CD4-positive, alpha-beta T cell treated with Interleukin-21 for 1 hour (primary cell): ENCODE measurements at places on chromosomes 5 and 9.

GRCh38 chr9:21479152-21479702, 2.9 kb downstream of the IFNE start:
- no peak for DNase-seq

- DNase-seq: no peak
Measured at GRCh38 chr5:69049151-69049550, 44.7 kb upstream of the SLC30A5 start.

- DNase-seq: no peak
Measured at GRCh38 chr5:1460054-1460682, 14.9 kb upstream of the SLC6A3 start.

GRCh38 chr5:127867022-127867783, 164.0 kb downstream of the CCDC192 start:
- DNase-seq: no peak

DNA sequence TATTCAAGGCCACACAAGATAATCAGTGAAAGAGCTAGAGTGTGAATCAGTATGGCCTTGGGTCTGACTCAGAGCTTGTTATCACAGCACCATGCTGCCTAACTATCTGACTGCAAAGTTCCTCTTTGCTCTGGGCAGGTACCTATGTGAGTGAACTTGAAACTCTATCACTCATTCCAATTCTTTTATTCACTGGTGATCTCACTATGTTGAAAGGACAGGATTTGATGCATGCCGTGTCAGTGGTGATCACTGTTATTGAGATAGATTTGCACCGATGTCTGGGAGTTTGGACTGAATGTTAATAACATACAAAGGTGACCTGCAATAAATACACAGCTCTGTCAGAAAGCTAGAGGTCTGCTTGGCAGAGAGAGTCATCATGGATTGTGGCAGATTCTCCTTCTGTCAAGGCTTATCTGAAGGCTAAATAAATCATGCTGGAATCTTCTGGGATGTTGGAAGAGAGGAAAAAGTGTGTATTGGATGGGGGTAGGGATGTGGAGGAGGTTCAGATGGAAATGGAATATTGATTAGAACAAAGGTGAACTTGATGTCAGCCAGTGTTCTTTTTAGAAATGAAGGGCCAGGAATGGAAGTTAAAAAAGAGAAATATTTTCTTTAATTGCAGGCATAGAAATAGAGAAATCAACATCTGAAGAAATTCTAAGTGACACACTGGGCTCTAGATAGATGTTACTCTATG, 91.8 kb upstream of the TNC start:
- DNase-seq: no peak

DNA sequence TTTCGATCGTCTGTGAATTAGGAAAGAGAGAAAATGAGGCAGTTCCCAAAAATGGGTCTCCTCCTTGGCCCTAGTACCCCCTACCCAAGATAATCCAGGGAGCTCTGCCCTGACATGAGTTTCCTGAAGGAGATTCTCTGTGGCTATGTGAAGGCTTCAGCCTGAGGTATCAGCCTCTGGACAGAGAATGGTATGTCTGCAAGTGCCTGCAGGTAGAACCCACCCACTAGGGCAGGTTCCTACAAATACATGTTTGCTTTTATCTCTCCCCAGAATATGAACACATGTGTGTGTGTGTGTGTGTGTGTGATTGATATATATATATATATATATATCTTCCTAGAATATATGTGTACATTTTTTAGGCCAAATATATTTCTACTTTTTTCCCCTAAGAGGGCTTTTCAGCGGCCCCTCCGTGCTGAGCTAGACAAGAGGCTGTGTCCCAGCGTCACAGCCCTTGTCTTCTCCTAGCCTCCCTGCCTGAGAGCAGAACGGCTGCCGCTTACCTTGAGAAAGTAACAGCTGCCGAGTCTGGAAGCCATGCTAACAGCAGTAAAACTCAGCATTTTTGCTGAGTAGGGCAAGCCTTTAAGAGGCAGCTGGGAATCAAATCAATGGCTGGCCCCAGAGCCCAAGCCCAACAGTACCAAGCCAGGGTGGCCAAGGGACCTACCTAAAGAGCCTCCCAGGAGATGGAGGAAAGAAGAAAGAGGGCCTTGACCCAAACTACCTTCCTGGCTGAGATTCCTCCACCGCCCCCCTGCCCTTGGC, 2.1 kb downstream of the BRINP1 start:
- no peak for DNase-seq

DNA sequence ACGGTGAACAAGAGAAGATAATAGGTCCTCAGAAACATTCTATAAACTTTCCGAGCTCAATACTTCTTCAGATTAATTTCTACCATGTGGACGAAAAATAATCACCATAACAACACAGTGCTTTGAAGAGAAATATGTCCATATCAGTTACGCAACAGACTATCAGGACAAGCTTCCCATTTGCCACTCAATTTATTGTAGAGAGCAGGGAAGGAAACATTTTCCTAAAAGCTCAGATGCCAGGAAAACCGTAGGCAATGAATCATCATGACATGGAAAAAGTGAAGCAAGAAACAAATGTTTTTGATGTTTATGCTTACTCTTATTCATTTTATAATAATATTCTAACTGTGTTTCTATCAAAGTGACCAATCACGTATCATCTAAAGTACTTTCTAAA, 87.6 kb downstream of the S1PR3 start:
- no peak for DNase-seq

DNA sequence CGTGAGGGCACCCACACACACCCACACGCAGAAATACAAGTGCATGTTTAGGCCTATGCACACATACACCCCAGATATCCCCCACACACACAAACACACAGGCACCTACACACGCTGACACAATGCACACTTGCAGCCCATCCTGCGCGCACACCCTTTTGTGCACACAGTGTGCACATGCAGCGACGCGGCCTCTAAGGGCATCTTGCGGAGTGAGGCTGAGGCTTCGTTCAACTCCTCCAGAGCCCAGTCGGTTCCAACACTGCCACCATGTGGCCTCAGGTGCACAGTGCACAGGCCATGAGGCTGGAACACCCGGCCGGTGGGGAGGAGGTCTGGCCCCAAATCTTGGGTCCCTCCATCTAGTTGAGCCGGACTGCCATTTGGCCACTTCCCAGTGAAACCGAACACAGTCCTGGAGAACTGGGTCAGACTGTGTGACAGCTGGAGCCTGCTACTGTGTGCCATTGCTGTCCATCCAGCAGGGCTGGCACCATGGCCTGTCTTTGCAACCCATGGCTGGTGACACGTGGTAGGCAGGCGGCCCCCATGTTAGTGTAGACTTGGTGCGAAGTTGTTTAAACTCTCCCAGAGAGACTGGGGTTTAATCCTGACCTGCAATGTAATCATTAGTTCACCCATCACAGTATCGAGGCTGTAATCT, 97.7 kb upstream of the MVB12B start:
- DNase-seq: peak; percentile 60

- no peak for DNase-seq
Measured at GRCh38 chr5:127010362-127010761, 20.0 kb downstream of the MARCHF3 start.

- DNase-seq: no peak
Measured at GRCh38 chr5:171629628-171630349, 155.8 kb upstream of the SMIM23 start.

- no peak for DNase-seq
Measured at GRCh38 chr9:37914701-37915358, 10.9 kb upstream of the SLC25A51 start.

DNA sequence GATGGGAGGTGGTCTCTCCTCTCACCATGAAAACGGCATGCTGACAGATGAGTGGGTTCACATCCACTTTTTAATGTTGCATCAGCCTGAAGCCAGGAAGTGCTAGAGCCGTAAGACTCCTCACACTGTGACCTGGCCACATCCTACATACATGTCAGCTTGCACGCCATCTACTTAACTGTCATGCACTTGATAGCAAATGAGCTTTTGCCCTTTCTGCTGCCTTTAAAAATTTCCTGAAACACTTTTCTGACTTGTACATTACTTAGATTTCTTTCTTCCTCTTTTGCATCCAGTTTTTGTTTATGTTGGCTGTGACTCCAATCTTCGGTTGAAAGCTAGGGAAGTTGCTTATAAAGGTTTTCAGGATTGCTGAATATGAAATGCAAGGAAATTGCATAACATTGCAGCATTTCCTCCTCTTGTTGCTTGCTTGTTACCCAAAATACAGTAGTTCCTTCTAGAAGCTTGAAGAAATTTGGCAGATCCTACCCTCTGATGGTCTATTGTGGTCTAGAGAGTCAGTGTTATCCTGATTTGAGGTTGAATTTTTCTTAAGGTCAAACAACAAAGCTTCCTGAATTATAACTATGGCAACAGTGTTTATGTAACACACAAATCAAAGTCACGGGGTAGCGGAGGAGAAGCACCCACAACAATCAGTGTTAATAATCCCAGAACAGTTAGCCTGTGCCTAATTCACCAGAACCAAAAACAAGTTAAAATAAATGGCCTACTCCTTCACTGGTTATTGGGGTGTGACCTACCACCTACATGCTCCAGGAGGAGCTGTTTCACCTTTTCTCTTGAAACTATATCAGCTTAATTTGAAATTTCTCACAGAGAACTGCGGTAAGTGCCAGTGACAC, 232.5 kb downstream of the ARHGAP26 start:
- peak; percentile 79 for DNase-seq

- no peak for DNase-seq
Measured at GRCh38 chr5:66134407-66134861, 9.7 kb upstream of the SREK1 start.

DNA sequence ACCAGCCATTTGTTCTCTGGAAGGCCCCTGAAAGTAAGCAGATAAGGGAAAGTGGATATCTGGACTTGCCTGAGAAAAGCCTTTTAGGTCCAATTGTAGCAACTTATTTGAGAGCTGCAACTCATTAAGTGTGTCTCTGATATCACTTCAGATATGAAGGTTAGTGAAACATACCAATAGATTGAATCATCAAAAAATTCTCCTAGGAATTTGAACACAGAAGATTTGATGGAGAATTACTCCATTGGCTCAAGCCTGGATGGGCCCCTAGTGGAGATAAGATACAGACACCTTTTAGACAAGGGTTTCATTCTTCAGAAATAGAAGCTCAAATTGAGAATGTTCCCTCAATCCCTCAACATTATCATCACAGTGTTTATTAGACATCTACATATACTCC, 356.7 kb downstream of the NDUFS4 start:
- no peak for DNase-seq

GRCh38 chr5:147223948-147224791, 10.7 kb upstream of the STK32A start:
- DNase-seq: peak; percentile 3

GRCh38 chr5:97501965-97502305, 318.9 kb upstream of the RIOK2 start:
- no peak for DNase-seq

- no peak for DNase-seq
Measured at GRCh38 chr9:16928179-16928945, 57.9 kb upstream of the BNC2 start.

- peak; percentile 20 for DNase-seq
Measured at GRCh38 chr9:87276327-87276841, 221.3 kb upstream of the DAPK1 start.
